Foreskin keratinocyte (primary cell): ENCODE measurements at places on chromosomes 2 and 18. TPM values are rescaled to one million over a fixed set of nuclear protein-coding genes. Genes with fewer than 3 reads are reported as not detected.

The OSR1 gene
- total RNA-seq, result 0.14 and 0.18 TPM in 2 replicates

The VWC2L gene
- total RNA-seq, result not detected in 2 replicates

The GATA6 gene
- 0.03 and 0.07 TPM in 2 replicates for total RNA-seq

The C2orf92 gene
- total RNA-seq, result 0.58 and 0.71 TPM in 2 replicates

The NCKAP1 gene
- 165 and 168 TPM in 2 replicates for total RNA-seq

The EFR3B gene
- 0.21 and 0.58 TPM in 2 replicates for total RNA-seq

The NR4A2 gene
- total RNA-seq, result 0.31 and 0.32 TPM in 2 replicates

The OR6B2 gene
- not detected in 2 replicates for total RNA-seq

The CNTNAP5 gene
- not detected in 2 replicates for total RNA-seq

The L3MBTL4 gene
- 0.68 and 1.0 TPM in 2 replicates for total RNA-seq

The ECEL1 gene
- total RNA-seq, result not detected in 2 replicates

The TBR1 gene
- not detected in 2 replicates for total RNA-seq

The HOXD3 gene
- 0.32 and 1.2 TPM in 2 replicates for total RNA-seq

The ACOXL gene
- total RNA-seq, result 0.51 and 0.85 TPM in 2 replicates

The CTAGE1 gene
- total RNA-seq, result not detected in 2 replicates

The IL1RN gene
- 20.8 and 28.9 TPM in 2 replicates for total RNA-seq

The IGFBP5 gene
- 0.20 and 0.28 TPM in 2 replicates for total RNA-seq
